ENCODE measurements at places on chromosomes 16 and 17.

DNA sequence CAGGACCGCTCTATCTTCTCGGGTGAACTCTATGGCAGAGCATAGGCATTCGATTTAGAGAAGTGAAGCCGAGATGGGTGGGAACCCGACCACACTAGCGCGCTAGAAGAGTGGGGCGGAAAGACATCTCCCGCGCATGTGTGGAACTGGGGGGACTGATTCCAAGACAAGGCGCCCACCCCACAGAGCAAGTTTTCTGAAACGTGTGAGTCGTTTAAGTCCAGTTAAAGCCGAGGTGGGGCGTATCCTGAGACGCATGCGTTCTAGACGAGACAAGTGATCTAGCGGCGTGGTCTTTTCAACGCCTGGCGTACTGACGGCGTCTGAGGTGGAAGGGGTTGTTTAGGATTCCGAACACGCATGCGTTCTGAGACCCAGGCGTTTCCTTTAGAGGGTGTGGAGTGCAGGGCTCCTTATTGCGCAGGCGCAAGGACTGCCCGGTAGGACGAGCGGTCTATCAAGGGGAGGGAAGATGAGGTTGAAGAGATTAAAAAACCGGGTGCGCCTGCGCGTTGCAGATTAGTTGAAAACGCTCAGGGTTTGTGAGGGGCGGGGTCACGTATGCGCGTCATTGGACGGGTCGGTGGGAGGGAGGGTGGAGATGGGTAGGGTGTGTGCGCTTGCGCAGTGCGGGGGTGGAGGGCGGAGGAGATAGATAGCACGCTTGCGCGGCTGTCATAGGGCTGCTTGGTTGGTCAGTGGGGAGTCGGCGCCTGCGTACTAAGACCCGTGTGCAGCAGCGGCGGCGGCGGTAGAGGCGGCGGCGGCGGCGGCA is at the start of gene EIF5A:
Gene EIF5A (plus strand): TSS at position 718 of the 775 bp plus-strand sequence. CDS start 2,008 bp downstream, outside the sequence.
- DNase-seq, result peak; percentile 100

- DNase-seq, result no peak
Observed at GRCh38 chr17:50052241-50052796, 3.6 kb upstream of the ITGA3 start.

DNA sequence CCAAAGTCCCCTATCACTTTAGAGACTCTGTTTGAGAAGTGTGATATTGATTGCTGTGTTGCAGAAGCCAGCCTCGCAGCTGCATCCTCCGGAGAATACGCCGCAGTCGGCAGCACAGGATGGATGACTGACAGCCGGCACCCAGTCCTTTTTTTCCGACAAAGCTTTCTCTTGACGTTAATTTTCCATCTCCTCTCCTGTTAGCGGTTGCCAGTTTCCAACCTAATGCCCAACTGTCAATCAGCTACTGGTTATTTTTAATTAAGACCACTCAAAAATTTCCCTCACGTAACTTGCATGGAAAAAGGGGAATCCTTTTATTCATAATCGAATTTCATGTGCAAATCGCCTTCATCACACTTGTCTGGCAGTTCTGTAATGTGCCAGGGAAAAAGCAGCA is 953.9 kb downstream of the CDH11 start:
- no peak for DNase-seq

DNA sequence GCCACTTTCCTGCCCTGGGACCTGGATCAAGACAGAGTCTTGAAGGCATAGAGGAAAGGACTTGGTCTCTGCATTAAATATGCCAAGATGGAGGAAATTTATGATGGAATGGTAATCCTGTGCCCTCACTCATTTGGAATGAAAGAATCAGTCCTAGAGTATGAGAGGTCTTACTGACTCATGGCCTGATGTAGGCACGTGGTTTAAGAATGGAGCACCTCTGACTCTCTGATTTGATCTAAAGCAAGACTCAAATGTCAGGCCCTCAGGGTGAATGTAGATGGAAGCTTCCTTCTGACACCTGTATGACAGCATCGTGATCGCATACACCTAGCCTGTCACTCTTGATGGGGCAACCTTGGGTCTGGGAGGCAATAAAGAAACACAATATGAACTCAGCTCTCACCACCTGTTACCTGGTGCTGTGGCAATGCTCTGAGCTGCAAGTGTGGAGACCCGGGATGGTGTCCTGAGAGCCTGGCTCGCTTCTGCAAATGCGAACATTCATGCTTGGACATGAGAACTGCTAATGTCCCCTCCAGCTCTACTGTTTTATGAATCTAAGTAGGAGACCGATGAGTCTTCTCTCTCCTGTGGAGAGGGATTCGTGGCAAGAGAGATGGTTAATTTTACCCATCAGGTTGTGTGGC is 229.9 kb downstream of the ABCC12 start:
- no peak for DNase-seq

- peak; percentile 97 for DNase-seq
Observed at GRCh38 chr17:44775136-44775837, 16.5 kb downstream of the ADAM11 start.

DNA sequence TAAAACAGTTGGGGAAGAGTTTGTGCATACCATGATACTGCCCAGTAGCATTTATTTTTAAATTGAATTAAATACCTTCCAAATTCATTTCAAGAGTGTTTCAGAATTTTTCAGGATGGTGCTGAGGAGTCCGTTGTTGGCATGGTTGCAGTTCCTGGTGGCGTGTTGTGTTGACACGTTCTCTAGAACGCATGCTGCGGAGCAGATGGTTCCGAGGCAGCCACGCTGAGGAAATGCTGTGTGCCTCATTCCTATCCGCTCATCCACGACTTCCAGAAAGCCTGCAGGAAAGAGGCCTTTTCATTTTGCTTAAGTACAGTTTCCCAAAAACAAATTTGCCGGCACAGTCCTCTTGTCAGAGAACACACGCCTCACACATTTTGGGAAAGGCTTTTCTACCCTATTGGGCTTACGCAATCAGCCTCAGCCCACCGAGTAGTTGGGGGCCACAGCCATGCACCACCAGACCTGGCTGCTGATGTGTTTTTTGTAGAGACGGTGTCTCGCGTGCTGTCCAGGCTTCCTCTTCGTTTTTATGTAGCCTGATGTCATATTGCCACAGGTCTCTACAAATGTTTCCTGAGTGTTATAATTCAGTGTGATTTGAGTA is 32.1 kb upstream of the IL17C start:
- DNase-seq, result no peak

GRCh38 chr17:82740906-82741759 is 5.7 kb downstream of the FN3K start:
- no peak for DNase-seq

GRCh38 chr17:81489012-81489997 is 23.3 kb downstream of the ACTG1 start:
- no peak for DNase-seq

- DNase-seq, result no peak
Observed at GRCh38 chr16:9068886-9069285, 22.6 kb upstream of the HAPSTR1 start.

GRCh38 chr17:82371333-82372248 is at the start of gene UTS2R:
UTS2R (plus strand) TSS chr17:82371765; CDS start chr17:82374325, 2,560 bp downstream.
- DNase-seq, result no peak

GRCh38 chr17:8697323-8697741 is 47.3 kb downstream of the CCDC42 start:
- peak; percentile 57 for DNase-seq

DNA sequence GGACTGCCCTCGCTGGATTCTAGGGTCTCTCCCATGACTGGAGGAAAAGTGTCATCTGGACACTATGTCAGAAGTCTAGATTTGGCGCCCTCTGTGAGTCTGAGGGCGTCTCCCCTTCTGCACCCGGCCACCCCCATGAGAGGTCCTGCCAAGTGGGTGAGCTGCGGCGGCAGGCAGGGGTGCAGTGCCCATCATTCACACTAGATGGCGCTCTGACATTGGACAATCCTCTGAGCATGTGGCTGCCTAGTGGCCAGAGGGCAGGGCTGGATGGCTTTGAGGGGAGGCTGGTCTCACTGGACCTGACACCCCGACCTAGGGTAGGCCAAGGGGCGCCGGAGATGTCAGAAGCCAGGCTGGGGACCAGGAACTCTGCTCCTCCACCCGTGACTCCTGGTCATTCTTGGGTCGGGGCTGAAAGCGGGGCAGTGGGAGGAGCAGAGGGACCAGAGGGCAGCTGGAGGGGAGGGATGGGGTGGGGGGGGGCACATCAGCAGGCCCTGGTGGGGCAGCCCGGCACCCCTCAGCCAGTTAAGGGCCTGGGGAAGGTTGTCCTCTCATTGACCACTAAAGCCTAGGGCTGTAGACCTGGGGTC is 28.0 kb downstream of the MRM1 start:
- peak; percentile 72 for DNase-seq

GRCh38 chr16:73125850-73126524 is 78.1 kb upstream of the ZFHX3 start:
- no peak for DNase-seq

DNA sequence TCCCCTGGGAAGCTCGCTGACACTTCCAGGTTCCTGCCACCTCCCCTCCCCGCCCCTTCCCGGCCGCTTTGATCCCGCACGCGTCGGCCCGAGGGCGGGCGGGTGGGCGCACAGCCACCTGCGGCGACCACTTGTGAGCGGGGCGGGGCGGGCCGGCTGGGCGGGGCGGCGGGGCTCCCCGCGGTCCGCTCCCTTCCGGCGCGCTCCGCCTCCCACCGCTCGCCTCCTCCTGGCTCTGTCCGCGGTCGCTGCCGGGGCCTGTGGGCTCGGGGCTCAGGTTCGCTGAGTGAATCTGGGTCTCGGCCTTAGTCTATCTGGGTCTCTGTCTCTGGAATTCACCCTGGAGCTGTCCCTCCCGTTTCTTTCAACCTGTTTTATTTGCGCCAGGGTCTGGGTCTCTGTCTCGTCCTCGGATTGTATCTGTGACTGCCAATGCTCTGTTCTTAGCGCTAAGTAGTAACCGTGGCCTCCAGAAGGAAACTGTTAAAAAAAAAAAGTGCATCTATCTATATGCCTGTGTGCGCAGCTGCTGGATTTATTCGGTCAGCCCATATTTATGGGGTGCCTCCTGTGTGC is 2.7 kb upstream of the HES7 start:
- DNase-seq, result peak; percentile 68

DNA sequence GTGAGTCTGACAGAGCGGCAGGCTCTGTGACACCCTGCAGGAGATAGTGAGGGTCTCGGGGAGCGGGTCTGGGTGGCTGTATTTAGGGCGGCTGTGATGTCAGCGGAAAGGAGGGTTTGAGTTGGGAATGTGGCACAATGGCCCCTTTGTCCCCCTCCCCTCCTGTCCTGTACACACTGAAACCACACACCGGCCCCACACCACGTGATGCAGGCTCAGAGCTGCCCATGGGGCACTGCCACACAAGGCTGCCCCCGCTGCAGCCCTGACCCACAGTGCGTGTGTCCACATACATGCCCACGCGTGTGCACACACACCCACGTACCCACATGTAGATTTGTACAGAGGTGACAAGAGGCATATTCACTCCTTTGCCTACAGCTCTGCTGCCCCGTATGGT is 15.3 kb downstream of the SGCA start:
- no peak for DNase-seq

GRCh38 chr17:69031839-69032238 is 28.9 kb downstream of the ABCA9 start:
- DNase-seq, result no peak

- no peak for DNase-seq
Observed at GRCh38 chr16:89905511-89906139, 13.0 kb upstream of the MC1R start.

- DNase-seq, result no peak
Observed at GRCh38 chr17:32141679-32142037, 644 bp upstream of the RHOT1 start.

DNA sequence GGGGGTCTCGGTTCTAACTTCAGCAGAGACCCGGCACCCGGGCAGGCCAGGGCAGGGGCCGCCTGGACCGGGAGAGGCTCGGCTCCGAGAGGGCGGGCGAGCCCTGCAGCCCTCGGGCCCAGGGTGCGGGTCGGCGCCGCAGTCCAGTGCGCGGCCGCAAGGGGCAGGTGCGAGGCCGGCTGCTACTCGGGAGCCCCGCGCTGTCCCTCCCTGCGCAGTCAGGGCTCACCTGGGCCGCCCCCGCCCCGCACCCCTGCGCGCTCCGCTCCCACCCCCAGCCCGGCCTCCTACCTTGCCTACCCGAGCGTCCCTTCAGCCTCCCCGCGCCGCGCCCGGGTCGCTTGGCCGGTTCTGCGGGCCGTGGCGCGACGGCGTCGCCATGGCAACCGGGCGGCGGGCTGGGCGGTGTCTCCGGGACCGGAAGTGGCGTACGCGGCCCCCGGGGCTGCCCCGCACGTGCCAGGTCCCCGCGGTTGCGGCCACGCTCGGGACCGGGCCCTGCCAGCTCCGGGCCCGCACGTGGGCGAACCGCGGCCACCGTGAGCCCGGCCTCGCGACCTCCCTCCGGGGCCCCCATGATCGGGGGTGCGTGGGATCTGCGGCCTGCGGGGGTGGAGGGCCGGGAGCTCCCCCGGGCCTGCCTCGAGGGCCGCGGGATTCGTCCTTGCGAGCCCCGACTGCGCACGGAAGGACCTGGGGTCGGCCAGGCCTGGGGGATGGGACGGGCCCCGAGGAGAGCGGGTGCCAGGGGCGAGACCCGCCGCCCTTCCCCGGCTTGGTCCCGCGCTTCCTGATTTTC is at the start of gene CYB561:
Gene CYB561 (minus strand): TSS at position 353 of the 799 bp plus-strand sequence. CDS start 8,759 bp downstream, outside the sequence.
- DNase-seq, result peak; percentile 84

DNA sequence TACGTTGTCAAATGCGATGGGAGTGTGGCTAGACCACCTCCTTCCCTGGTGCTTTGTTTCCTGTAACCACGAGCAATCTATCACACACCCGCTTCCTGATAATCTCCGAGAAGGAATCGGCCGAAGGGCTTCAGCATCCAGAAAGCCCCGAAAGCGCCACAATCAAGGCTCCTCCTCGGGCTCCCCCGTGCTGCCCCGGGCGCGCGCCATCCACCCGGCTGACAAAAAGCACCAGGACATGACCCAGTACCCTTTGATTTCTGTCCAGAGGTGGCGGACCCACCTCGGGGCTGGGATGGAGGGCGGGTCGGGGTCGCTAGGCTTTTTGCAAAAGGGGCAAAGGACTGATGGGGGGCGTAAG is 743 bp upstream of the ARMC7 start:
- no peak for DNase-seq

DNA sequence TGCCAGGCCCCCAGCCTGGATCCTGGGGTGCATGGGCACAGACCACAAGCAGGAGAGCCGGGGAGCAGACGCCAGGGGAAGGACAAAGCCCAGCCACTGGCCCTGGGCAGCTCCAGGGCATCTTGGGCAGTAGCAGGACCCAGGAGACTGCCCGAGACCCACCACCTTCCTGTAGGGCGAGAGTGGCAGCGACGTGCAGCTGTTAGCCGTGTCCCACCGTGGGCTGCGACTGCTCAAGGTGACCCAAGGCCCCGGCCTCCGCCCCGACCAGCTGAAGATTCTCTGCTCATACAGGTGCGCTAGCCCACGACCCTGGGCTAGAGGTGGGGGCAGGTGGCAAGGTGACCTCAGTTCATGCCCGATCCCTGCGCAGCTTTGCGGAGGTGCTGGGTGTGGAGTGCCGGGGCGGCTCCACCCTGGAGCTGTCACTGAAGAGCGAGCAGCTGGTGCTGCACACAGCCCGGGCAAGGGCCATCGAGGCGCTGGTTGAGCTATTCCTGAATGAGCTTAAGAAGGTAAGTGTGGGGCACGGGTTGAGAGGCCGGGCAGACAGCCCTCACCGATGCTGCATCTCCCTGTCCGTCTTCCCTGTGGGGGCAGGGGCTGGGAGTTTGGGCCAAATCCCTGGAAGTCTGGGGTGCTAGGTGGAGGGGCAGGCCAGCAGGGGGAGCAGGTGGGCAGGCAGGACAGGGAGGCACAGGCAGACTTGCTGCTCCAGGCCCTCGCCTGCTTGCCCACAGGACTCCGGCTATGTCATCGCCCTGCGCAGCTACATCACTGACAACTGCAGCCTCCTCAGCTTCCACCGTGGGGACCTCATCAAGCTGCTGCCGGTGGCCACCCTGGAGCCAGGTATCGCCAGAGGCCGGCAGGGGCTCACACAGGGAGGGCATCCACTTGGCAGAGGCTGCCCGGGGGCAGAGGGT is 13.5 kb upstream of the SMIM5 start:
- DNase-seq, result no peak
